Activated CD4-positive, alpha-beta T cell treated with anti-CD3 and anti-CD28 coated beads, Interleukin-2, amount 10 ng/mL, durations not matched to agents 7 days and 5 days (primary cell): ENCODE measurements at places on chromosomes 6 and 20. TPM values are rescaled to one million over a fixed set of nuclear protein-coding genes. Genes with fewer than 3 reads are reported as not detected.

GRCh38 chr6:5234874-5235273, 25.9 kb downstream of the LYRM4 start:
- no peak for DNase-seq

DNA sequence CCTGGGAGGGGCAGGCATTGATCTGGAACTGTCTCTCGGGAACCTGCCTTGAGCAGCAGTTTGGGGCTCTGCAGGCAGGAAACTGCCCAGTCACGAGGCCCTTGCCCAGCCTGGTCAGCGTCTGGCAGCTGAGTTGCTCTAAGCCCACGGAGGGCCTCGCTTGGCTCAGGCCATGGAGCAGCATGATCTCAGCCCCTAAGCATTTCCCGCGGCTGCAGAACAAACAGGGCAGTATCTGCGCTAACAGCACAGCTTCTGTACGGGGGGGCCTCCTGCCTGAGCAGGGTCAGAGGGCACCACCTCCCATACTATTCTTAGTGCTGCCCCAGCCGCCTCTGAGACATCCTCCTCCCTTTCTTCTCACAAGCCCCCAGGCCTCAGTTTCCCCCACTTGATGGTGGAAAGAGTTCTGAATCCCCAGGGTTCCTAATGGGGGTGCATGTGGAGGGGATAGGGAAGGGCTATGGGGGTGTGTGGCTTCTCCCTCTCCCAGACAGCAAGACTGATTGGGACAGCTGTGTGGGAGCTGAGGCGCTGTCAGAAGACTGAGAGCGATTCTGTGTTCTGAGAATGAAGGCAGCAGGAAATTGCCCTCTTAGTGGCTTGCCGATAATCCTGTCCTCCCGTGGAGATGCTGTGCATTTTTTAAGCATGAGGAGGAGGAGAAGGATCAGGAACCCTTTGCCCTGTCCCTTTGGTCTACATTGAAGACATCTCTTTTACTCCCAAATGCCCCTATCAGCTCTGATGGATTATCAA, 46.4 kb downstream of the MOCS1 start:
- no peak for DNase-seq

DNA sequence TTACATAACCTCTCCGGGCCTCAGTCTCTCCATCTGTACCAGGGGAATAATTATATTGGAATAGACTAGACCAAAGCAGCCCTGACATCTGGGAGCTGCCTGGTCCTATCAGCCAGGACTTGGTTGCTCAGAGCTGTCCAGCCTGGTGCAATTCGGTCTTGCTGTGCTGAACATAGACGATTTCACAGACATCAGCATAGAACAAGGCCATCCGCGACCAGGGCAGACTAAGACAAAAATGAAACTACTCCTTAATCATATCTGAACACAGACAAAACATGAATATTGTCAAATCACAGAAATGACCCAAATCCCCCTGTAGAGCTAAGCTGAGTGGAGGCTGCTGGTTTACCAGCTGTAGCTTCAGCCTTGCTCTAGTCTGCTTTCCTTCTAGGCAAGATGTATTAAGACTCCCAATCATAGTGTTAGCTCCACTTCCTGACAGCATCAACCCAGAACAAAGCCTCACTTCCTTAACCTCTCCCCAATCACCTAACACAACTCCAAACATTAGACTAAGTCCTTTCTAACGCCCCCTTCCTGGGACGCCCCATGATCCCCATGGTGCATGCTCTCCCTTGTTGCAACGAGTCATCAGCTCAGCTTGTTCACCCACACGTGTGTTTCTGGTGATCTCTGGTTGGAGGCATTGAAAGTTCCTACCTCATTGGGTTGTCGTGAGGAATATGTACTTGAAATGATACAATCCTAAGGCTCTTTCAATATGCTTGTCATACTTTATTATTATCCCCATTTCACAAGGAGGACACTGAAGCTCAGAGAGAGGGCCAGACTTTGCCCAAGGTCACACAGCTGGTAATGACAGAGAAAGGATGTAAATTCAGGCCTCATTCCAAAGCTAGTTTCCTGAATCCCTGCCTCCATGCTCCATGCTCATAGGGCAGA, 3.5 kb upstream of the MAPK13 start:
- no peak for DNase-seq

ABHD16B gene
- not detected for total RNA-seq

ZGPAT gene
- total RNA-seq: 43.3 TPM

FAM209B gene
- total RNA-seq: 1.9 TPM
